Astrocyte (in vitro differentiated cells and primary cell): ENCODE measurements at places on chromosomes 1 and 21. TPM values are rescaled to one million over a fixed set of nuclear protein-coding genes. Genes with fewer than 3 reads are reported as not detected.

The KCNE1 gene
- total RNA-seq: 0.43 and 0.73 TPM in 2 replicates

The CD2 gene
- total RNA-seq: 0.14 TPM in 1 of 2 replicates, not detected in the other

The HSD3B1 gene
- total RNA-seq: 0.61 and 2.8 TPM in 2 replicates

The KCNQ4 gene
- 0.89 and 1.5 TPM in 2 replicates for total RNA-seq

- no peaks in the 10 kb centered on the region for H3K36me3 ChIP-seq
- no peaks in the 10 kb centered on the region for H3K27me3 ChIP-seq
- DNase-seq: no peak
- H3K4me1 ChIP-seq: no peaks in the 10 kb centered on the region
- H3K27ac ChIP-seq: no peak overlapping the region
Measured at GRCh38 chr1:52857443-52857842, 14.9 kb downstream of the ZYG11A start.

DNA sequence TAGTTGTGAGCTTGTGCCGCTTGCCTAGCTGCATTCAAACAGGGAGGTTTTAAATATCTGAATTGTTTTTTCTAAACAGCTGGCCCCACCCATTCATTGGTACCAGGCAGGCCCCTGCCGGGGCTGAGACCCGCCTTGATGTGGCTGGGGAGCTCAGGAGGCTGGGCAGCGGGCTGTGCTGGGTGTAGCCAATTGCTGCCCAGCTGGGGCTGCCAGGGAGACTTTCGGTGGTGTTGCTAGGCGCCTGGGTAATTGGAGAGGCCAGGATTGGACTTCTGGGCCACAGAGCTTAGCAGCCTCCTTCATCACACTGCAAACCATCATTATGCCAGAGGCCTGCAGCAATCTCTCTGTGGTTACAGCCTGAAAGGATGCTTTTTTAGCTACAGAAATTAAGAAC, 12.2 kb downstream of the RHBDL2 start:
- H3K4me3 ChIP-seq: no peak overlapping the region
- DNase-seq: peak; percentile 14
- no peaks in the 10 kb centered on the region for H3K27me3 ChIP-seq
- H3K27ac ChIP-seq: no peak overlapping the region

GRCh38 chr1:167344615-167345385, 124.1 kb downstream of the POU2F1 start:
- no peaks in the 10 kb centered on the region for H3K27me3 ChIP-seq
- H3K4me1 ChIP-seq: peaks cover 3% of the 10 kb centered on the region
- no peak overlapping the region for H3K27ac ChIP-seq
- no peaks in the 10 kb centered on the region for H3K36me3 ChIP-seq
- DNase-seq: peak; percentile 37
- H3K4me3 ChIP-seq: no peak overlapping the region

- H3K27ac ChIP-seq: peak overlapping the region; percentile 84
- no peaks in the 10 kb centered on the region for H3K36me3 ChIP-seq
- H3K4me3 ChIP-seq: no peak overlapping the region
Measured at GRCh38 chr1:161910604-161911003, 113.1 kb downstream of the OLFML2B start.

DNA sequence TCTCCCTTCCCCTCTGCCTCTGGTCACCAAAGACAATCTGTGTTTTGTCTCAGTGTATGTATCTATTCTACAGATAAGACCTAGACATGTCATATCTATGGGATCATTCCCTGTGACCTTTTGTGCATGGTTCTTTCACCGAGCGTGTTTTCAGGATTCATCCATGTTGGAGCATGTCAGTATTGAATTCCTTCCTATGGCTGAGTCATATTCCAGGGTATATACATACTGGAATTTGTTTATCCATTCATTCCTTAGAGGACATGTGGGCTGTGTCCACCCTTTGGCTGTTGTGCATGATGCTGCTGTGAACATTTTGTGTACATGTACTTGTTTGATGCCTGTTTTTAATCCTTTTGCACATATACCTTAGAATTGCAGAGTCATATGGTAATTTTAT, 69.9 kb downstream of the NFASC start:
- H3K27me3 ChIP-seq: peaks cover 4% of the 10 kb centered on the region
- no peak overlapping the region for H3K27ac ChIP-seq
- DNase-seq: no peak
- H3K36me3 ChIP-seq: no peaks in the 10 kb centered on the region
- H3K4me1 ChIP-seq: no peaks in the 10 kb centered on the region
- H3K4me3 ChIP-seq: no peak overlapping the region

GRCh38 chr1:172286629-172287076, 133.8 kb upstream of the C1orf105 start:
- no peaks in the 10 kb centered on the region for H3K36me3 ChIP-seq
- no peaks in the 10 kb centered on the region for H3K27me3 ChIP-seq
- H3K4me1 ChIP-seq: peaks cover 10% of the 10 kb centered on the region
- DNase-seq: peak; percentile 98
- peak overlapping the region; percentile 22 for H3K27ac ChIP-seq
